ENCODE measurements at places on chromosomes 7 and 10.

DNA sequence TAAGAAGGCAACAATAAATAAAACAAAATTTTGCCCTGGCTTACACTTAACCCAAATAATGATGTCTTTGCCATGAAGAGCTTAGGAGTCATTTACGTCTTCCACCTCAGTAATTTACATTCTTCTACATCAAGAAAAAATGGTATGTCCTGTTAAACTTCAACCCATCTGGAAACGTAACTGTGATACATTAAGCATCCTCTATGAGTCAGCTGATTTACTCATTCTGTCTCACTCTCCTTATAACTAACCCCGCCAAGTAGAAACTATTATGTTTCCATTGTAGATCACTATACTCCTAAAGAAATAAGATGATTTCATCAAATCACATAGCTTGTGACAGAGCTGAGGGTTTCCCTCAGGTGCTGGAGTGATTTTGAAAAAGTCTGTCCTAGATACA lies 330.7 kb downstream of the CDC14C start:
- DNase-seq, result no peak

- no peak for DNase-seq
Observed at GRCh38 chr7:70627461-70627860, 504.5 kb upstream of the GALNT17 start.

DNA sequence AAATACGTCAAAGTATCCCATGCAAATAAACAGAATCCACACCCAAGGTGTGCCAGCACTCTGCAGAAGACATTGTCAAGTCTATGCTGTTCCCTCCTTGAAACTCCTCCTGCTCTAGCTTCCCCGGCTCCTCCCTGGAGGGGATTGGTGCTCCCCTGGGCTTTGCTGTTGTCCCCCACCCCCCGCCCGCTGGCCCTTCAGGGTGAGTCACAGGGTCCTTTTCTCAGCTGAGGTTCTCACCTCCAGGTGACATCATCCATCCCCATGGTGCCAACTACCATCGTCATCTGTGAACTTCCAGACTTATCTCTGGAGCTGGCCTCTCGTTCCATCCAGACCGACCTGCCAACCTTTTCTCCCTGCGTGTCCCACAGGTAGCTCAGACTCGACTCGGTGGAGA lies 77.0 kb downstream of the ITIH5 start:
- DNase-seq, result no peak

GRCh38 chr10:87705339-87705738 lies 45.7 kb downstream of the PAPSS2 start:
- DNase-seq, result no peak

DNA sequence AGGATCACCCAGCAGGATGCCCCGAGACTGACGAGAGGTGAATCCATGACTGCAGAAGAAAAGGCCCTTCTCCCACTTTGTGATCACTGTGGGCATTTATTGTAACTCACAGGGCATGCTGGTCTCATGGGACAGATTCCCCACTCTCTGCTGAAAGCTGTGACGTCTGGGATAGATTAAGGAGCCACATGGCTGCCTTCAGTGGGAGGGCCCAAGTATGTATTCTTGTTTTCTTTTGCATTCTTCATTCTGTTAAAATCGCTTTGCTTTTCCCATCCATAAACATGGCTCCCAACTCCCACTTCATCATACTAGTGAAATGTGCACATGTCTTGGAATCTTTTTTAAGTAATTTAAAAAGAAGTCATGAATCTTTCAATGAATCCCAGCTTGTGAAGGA lies 67.2 kb downstream of the FAM107B start:
- DNase-seq, result no peak

DNA sequence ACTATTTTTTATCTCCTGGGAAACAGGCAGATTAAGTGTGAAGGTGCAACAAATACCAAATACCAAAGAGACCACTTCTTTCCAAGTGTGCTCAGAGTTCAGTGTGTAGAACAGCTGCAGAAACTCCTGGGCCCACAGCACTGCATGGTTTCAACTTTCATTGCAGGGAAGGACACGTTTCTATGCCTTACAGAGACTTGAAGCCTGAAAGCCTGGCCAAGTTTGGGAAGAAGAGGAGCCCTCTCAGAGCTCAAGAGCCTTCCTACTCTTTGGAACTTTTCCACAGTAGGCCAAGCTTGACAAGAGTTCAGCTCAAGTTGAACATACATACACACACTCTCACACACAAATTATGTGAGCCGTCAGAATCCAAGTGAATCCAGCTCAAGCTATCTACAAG lies 2.5 kb downstream of the HOXA4 start:
- no peak for DNase-seq

GRCh38 chr10:100374200-100374655 lies 27.2 kb downstream of the SCD start:
- DNase-seq, result no peak

GRCh38 chr7:14196555-14196954 lies 207.1 kb upstream of the ETV1 start:
- no peak for DNase-seq
